NCI-H1694 (cell line): ENCODE measurements at places on chromosomes 1 and 21.

DNA sequence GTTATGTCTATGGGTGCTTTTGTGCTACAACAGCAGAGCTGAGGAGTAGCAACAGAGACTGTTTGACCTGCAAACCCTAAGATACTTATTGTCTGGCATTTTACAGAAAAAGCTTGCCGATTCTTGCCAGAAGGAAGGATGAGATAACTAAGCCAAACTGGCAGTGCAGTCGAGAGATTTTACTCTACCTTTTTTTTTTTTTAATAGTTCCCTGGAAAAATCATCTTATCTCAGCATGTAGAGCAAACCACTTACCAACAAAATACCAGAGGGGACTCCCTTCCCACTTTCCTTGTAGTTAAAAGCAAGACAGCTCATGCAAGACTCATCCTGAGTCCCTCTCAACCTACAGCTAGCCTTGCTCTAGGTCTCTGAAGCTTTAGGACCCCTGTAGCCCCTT lies 132.9 kb downstream of the SYT2 start:
- DNase-seq = no peak

DNA sequence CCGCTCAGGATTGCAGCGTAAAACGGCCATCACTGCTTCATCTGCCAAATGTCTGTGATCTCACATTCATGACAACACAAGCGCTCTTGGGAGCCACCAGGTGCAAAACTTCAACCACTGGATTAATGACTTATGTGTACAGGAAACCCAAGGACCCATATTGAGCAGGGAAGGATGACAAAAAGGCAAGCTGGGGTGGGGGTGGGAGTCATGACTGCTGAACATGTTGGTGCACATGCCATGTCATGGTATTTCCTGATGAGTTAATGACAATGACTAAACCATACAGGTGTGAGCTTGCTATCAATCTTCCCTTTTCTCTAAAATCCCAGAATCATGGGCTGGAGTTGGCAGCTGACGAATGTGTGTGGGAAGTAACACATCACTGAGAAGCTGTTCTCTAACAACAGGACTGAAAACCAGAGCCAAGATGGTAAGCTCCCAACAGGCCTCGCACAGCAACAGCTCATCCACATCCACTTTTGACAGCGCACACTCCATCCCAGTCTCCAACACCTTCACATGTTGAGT lies 3.1 kb upstream of the SH2D5 start:
- DNase-seq = no peak

- no peak for DNase-seq
These were observed 63.6 kb downstream of the MIS18A start for GRCh38 chr21:32215306-32215685.

GRCh38 chr1:39540504-39541031 lies 36.0 kb downstream of the PABPC4 start:
- no peak for DNase-seq

GRCh38 chr21:45026826-45027225 lies 47.6 kb upstream of the ADARB1 start:
- DNase-seq = no peak

- DNase-seq = no peak
These were observed 6.1 kb upstream of the MYCL start for GRCh38 chr1:39907528-39908453.

DNA sequence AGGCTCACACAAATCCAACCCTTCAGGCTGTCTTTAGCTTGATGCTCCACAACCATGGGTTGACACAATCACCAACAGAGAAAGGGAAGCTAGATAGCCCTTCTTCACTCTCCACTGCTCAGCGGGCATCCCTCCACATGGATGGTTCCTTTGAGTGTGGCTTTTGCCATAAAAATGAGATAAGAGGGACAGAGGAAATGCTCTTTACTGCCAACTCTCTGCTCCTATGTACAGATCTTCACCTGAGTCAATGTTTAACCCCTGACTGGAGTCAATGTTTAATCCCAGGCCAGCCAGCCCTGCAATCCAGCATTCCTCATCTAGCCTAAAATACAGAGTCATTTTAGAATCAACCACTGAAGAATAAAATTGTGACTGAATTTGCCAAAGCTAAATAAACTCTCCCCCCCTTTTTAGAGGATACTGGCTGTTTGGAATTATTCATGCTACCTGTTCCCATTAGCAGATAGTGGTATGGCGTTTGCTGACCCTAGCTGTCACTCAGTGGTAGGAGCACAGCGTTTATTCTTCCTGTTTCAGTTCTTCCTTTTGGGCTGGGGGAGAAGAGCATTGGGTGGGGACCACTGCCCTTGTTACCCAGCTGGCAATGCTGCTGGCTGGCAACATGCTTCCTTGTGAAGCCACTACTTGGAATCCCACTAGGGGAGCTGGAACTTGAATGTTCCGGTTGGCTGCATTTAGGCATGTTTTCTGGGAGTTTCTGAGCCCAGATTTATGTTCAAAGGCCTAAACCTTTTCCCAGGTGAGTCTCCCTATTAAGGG lies 5.2 kb upstream of the PIGR start:
- no peak for DNase-seq

GRCh38 chr1:56715156-56715555 lies 70.0 kb downstream of the PRKAA2 start:
- DNase-seq = no peak

- no peak for DNase-seq
These were observed 104.8 kb downstream of the RERE start for GRCh38 chr1:8712413-8713231.

- no peak for DNase-seq
These were observed 206.0 kb upstream of the USP24 start for GRCh38 chr1:55420929-55421716.

- DNase-seq = no peak
These were observed 89.8 kb upstream of the KLHDC7A start for GRCh38 chr1:18390953-18391352.

DNA sequence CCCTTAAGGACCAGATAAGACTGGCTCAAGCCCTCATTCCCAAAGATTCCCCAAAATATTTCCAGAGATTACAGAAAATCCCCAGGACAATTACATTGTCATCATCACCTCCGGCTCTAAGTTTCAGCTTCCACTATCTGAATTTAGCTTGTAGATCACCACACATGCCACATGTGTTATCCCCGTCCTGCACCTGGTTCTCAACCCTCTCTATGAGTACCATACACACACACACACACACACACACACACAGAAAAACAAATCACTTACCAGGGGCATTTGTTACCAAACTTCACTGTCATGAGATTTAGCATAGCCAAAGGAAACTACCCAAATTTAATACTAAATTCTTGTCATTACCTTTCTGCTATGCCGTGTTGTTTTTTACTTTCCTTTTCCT lies 15.4 kb upstream of the TSPAN1 start:
- no peak for DNase-seq

- no peak for DNase-seq
These were observed at the start of gene RIPK4 for GRCh38 chr21:41766883-41767605. Gene RIPK4, minus strand, starts transcription at chr21:41767052. Its CDS starts 11 bp downstream, at chr21:41767041.

GRCh38 chr1:15412843-15413242 lies 3.2 kb downstream of the EFHD2 start:
- DNase-seq = no peak

DNA sequence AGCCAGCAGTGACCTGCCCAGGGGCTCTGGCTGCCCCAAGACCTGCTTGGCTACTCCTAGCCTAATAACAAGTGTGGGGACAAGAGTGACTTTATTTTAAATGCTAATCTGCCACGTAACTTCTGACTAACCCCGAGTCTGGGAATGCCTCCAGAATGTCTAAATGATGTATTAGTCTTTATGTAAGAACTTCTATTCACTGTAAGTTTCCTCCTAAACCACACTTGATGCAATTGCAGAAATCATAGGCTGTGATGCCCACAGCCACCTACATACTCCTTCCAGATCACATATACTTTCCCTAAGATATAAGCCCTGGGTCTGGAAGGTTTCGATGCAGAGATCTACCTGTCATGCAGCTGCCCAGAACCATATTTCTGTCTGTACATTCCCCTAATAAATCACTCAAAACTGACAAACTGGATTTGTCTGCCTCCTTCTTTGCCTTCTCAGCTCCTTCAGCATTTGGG lies 5.9 kb upstream of the VPS45 start:
- DNase-seq = no peak

- DNase-seq = no peak
These were observed 15.9 kb downstream of the UCK2 start for GRCh38 chr1:165843304-165843703.

- no peak for DNase-seq
These were observed 662.3 kb upstream of the CAMK1G start for GRCh38 chr1:208921259-208921658.

GRCh38 chr1:209805341-209805781 lies 581 bp downstream of the IRF6 start:
- DNase-seq = no peak

GRCh38 chr1:241518476-241519307 lies 863 bp downstream of the FH start:
- no peak for DNase-seq

- DNase-seq = no peak
These were observed 31.1 kb upstream of the FOXE3 start for GRCh38 chr1:47385020-47385419.

DNA sequence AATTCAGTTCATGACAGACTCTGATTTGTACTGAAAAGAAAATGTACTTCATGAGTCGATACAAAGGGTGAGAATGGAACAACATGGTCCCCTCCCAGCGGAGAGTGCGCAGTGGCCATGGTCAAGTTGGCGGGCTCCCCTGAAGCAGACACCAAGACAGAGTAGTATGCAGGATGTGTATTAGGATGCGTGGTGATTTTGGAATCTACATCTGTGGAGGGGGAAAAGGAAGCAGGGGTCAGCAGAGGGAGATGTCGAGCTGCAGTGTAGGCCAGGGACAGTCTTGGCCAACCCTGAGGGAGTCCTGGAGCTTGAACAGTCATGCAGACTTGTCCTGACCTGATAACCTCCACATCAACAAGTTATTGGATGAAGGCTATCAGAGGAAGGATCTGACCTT lies 481.0 kb downstream of the OMA1 start:
- DNase-seq = no peak

DNA sequence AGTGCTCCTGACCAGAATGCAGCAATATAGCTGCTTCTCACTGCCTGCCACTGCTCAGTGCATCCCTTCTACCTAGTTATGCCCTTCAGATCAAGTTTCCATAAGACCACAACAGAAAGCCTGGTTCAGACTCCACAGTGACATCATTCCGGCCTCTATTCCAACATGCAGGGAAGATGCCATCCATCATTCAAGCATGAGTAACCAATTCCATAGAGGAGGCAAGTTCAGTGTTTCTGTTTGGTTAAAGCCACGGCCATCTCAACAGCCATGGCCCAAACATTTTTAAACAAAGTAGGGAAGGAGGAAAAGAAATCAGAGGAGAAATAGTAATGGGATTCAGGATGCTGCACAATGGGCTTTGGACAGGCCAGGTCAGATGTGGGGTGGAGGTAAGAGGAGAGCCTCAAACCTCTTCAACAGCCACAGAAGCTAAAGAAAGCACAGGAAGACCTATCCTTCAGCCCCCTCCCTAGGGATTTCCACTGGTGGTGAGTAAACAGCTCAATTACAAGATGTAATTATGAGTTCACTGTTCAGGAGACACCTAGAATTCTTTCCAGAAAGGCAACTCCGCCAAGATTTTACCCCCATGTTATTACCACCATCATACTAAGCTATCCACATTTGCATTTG lies 484.9 kb downstream of the SETD4 start:
- DNase-seq = no peak

- no peak for DNase-seq
These were observed 7.7 kb downstream of the SLC5A9 start for GRCh38 chr1:48230236-48230635.

GRCh38 chr1:231418101-231418740 lies 3.9 kb downstream of the EGLN1 start:
- DNase-seq = no peak

- DNase-seq = no peak
These were observed 37.6 kb downstream of the MCOLN2 start for GRCh38 chr1:84959294-84959693.

DNA sequence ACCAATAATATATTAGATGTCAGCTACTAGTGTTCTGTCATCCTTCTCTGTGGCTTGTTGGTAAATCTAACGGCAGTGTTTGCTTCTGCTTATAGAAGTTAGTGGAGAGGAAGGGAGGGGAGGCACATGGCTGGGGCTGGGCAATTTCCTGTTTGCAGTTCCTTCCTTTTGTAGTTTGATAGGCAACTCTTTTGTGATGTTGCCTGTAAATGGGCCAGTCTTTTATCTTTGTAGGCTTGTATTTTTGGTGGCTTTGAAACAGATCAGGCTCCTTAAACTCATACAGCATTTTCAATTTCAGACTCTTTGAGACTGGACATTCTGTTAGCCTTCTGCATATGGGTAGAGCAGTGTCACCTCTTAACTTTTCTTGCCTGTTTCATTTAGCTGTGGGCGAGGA lies 48.1 kb downstream of the CDC14A start:
- DNase-seq = no peak

DNA sequence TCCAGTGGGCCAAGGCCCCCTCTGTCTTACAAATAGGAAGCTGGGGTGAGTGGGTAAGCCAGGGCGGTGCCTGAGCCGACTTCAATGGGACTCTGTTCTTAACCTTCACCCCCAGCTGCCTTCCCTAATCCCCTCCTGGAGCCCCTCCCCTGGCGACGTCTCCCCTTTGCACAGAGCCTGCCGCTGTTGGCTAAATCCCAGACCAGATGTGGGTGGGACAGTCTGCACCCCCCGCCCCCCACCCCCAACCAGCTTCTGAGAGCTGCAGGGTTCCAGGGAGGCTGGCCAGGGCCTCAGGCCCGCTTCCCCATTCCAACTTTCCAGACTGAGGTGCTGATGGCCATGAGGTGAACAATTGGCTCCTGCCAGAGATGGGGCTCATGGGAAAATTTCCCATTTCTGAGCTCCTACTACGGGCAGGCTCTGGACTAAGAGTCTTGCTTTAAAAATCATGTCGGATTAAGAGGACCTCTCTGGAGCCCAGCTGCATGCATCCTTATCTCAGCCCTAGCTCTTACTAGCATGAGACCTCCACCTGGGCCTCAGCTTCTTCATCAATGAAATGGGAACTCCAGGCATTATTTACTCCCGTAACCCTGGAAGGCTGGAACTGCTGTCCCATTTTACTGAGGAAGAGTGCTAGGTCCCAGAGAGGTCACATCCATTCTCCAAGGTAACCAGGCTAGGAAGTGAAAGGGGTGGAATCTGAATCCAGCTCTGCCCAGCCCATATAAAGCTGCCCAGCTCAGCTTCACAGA lies 6.4 kb downstream of the COL8A2 start:
- DNase-seq = no peak

GRCh38 chr1:32874860-32875752 lies 4.4 kb upstream of the FNDC5 start:
- DNase-seq = no peak

GRCh38 chr1:153792631-153793041 lies 17.4 kb downstream of the SLC27A3 start:
- no peak for DNase-seq
